ENCODE measurements at places on chromosomes 11 and 22.

- no peak for DNase-seq
Measured at GRCh38 chr11:104332110-104332509, 168.2 kb upstream of the PDGFD start.

- DNase-seq, result peak; percentile 14
Measured at GRCh38 chr11:10076458-10077141, 217.4 kb downstream of the SBF2 start.

DNA sequence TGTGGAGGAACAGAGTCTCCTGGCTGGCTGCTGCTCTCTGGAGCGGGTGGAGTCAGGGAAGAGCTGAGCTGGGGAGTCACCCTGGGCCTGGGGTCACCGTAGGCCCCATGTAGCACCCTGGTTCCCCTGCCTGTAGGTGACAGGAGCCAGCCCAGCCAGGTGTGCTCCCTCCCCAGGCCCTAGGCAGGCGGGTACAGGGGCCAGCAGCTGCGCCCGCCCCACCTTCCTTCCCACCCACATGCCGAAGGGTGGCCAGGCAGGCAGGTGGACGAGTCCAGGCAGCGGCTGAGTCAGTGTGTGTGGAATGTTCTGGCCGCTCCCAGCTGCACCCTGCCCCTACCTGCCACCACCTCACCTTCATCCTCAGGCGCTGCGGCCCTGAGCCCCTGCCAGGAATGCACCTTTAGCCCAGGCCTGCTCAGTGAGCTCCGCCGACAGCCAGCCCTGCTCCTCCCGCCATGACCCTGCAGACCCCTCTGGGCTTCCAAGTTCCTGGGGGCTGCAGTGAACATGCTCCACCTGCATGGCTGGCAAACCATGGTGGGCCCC lies 654 bp upstream of the SYT8 start:
- DNase-seq, result no peak

GRCh38 chr22:22403771-22404170 lies 104.8 kb downstream of the ZNF280B start:
- no peak for DNase-seq

DNA sequence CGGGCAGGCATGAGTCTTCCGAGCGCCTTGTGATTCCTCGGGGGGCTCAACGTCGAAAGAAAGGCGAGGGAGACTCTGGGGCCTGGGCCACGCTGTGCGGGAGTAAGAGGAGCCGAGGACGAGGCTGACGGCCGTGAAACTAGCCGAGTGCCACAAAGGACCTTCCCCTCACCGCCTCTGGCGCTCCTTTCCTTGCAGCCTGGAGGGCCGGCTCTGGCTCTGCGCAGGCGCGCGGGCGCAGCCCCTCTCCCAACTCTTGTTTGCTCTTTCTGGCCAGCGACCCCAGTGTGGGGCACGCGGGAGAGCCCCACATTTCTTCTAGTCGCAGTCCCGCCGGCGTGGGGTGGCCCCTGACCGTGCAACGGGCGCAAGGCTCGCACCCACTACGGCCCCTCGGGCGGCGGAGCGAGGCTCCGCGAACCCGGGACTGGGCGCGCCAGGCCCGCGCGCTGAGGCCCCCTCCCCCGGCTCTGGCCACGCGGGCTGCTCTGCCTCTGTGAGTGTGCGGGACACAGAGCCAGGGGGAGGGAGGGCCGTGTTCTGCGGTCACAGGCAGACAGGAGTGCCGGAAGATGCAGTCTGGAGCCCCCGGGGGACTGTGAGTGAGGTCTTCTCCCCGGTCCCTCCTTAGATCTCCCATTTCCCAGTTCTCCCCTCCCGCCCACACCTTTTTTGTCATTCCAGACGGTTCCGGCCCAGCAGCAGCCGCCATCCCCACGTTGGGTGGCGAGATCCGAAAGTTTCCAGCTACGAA lies 1.0 kb upstream of the TOB2 start:
- peak; percentile 78 for DNase-seq

DNA sequence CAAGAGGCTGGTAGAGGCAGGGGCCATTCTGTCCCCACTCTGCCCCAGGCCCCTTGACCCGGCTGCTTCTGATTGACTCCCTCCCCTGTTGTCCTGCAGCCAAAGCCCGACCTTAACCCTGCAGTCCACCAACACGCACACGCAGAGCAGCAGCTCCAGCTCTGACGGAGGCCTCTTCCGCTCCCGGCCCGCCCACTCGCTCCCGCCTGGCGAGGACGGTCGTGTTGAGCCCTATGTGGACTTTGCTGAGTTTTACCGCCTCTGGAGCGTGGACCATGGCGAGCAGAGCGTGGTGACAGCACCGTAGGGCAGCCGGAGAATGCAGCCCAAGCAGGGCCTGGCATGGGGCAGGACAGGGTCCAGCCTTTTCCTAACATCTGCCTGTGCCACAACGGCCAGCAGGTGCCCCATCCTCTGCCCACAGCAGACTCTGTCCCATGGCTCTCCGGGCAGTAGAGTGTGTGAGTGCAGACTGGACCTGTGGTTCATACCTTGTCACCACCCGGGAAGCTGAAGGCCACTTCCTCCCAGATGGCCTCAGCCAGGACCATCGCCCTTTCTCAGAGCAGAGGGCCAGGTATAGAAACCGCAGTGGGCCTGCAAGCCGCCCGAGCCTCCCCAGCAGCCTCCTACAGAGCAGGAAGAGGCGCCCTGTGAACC lies 26.8 kb upstream of the MGAT3 start:
- no peak for DNase-seq

GRCh38 chr11:101474666-101475065 lies 109.1 kb downstream of the TRPC6 start:
- DNase-seq, result no peak

DNA sequence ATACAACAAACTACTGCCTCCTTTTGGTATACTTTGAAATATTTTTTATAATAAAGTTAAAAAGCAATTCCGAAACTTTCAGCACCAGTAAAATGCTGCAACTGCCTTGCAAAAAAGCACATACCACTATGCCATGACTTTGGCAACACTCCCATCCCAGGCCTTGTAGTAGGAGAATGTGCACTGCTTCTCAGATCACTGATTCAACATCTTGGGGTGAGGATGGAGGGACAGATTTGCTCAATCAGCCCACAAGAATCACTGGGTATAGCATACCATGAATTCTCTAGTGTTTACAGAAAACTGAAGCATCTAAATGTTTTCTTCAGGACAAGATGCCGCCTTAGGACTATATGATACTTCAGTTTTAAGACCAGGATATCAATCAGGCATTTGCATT lies 14.9 kb downstream of the EIF4ENIF1 start:
- DNase-seq, result no peak

DNA sequence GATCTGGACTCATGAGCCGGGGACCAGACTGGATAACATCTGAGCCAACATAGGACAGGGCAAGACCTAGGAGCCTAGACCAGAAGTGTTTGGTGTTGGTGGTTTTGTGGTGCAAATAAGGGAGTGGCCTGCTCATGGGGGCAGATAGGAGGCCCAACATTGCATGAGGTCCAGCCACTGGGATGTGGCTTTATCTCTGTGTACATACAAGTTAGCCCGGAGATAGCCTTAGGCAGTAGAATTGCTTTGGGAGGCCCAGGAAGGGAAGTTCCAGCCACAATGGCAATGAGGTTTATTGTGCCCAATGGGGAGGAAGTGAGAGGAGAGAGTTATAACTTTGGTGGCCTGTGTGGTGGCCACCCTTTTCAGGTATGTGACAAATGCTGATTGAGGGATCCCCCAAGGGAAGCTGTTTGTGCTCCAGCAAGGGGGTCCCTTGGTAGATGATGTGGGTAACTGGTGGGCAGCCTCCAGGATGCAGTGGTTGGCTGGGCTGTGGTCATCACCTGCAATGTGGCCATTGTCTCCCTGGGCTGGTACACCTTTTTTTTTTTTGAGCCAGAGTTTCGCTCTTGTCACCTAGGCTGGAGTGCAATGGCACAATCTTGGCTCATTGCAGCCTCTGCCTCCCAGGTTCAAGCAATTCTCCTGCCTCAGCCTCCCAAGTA lies 6.4 kb downstream of the LMO2 start:
- DNase-seq, result peak; percentile 7

GRCh38 chr11:1778141-1778911 lies 14.6 kb upstream of the CTSD start:
- DNase-seq, result no peak

DNA sequence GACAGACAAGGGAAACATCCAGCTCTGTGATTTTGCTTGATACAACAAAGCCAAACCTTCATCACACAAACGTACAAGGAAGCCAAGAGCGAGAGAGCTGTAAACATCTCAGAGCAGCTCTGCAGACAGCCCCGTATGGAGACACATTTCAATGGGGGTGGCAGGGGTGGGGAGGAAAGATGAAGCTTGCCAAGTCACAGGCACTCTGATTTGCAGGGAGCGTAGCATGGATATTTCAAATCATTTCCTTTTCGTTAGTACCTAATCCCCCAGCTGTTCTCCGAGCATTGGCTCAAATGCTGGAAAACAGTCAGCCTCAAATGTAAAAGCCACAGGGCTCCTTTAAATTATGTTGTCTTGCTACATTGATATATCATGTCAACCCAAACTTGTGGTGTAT lies 458.9 kb upstream of the CADM1 start:
- no peak for DNase-seq

- DNase-seq, result no peak
Measured at GRCh38 chr11:60989093-60989650, 17.7 kb downstream of the CD6 start.

DNA sequence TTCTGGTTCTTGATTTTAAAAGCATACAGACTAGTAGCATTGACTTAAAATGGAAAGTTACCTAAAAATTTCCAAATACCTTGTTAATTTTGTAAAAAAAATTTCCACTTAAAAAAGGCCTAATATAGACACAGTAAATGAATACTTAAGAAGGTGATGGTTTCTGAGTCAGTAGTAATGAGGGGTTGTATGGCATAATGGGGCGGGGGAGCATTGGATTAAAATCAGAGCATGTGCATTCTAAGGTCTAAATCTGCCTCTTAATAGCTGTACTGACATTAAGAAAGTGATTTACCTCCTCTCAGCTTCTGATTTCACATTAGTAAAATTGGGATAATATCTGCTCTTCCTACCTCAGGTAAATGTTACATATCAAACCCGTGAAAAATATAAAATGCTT lies 446.5 kb downstream of the AASDHPPT start:
- no peak for DNase-seq

DNA sequence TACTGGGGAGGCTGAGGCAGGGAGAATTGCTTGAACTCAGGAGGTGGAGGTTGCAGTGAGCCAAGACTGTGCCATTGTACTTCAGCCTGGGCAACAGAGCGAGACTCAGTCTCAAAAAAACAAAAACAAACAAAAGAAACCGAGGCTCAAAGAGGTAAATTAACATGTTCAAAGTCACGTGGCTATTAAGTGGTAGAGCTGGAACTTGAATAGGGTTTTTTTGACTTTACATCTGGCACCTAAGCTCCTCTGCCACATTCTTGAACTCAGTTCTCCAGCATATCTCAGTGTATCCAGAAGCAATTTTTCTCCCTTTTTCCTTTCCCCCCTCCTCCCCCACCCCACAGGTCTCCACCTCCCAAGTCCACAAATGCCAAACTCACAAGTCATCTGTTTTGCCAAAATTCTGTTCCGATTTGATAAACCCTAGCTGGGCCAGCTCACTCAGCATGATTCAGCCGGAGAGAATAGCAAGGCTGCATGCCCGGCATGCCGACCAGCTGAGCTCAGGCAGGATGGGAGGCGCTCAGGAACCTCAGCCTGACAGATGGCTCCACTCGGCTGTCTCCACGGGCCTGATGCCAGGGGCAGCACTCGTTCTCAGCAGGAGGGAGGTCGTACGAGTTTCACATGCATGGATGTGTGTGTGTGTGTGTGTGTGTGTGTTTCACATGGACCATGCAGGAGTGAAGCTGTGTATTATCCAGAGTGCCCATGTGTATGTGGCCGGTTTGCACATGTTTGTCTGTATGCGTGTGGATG lies 63.2 kb upstream of the RRAS2 start:
- peak; percentile 98 for DNase-seq

DNA sequence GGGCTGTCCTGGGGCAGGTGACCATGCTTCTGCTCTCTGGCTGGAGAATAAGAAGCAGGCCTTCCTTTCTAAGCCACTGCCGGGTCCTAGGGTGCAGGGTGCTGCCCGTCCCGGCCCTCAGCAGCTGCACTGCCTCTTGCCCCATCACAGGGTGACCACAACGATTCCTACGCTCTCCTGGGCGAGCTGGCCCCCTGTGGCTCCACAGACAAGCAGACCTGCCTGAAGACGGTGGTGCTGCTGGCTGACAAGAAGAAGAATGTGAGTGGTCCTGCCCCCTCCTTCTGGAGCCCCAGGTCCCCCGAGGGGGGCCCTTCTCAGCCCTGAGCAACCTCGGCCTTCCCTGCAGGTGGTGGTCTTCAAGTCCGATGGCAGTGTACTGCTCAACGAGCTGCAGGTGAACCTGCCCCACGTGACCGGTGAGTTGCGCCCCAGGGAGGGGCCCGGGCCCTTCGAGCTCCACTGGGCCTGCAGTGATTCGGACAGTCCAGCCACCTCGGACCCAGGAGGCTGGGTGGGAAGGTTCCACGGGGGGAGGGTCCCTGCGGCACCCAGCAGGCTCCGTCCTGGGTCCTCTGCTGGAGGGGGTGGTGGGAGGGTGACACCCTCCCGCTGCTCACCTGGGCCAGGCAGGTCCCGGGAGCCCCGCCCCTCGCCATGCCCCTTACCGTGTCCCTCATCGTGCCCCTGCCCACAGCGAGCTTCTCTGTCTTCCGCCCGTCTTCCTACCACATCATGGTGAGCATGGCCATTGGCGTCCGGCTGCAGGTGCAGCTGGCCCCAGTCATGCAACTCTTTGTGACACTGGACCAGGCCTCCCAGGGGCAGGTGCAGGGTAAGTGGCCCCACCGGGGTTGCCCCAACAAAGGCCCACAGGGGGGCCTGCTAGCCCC lies 8.3 kb downstream of the MUC2 start:
- no peak for DNase-seq

- DNase-seq, result no peak
Measured at GRCh38 chr11:41320653-41321052, 138.8 kb downstream of the LRRC4C start.

GRCh38 chr11:81267246-81267645 lies 1466.4 kb downstream of the FAM181B start:
- DNase-seq, result no peak

- DNase-seq, result no peak
Measured at GRCh38 chr11:57560146-57560545, 7.3 kb downstream of the UBE2L6 start.

GRCh38 chr11:111841370-111842053 lies 29.9 kb downstream of the ALG9 start:
- DNase-seq, result peak; percentile 80

GRCh38 chr11:67116758-67117105 lies 2.3 kb upstream of the KDM2A start:
- no peak for DNase-seq

Measured in Daoy (cell line).